Activated T-helper 9 cell treated with anti-CD3 and anti-CD28 coated beads, Interleukin-2, amount 50 U/mL, for 16 hours (primary cell): ENCODE measurements at places on chromosomes 6 and 20.

DNA sequence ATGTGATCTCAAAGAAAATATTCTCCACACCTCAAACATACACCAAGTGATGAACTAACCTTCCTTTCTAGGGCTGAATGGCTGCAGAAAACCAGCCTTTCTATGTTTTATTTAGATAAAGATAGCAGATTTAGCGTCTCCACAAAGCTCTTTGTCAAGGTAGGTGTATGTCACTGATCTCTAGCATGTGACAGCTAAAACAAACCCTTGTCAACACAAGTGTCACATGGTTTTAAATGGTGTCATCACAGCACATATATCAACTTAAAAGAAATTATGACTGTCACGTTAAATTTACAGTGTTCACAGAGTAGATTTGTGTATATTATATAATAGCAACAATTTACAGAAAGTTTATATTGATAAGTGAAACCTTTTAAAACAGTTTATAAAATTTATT lies 58.3 kb downstream of the TENT5A start:
- DNase-seq, result no peak

- no peak for DNase-seq
These were observed 106.4 kb upstream of the SGK1 start for GRCh38 chr6:134424165-134424797.

- no peak for DNase-seq
These were observed 194.2 kb upstream of the CNR1 start for GRCh38 chr6:88360203-88360797.

- no peak for DNase-seq
These were observed 11.5 kb downstream of the ARHGAP18 start for GRCh38 chr6:129698430-129698829.

- no peak for DNase-seq
These were observed 187.6 kb downstream of the ZFP64 start for GRCh38 chr20:52004018-52004417.

- DNase-seq, result no peak
These were observed 71.0 kb downstream of the FUT9 start for GRCh38 chr6:96086745-96087144.

DNA sequence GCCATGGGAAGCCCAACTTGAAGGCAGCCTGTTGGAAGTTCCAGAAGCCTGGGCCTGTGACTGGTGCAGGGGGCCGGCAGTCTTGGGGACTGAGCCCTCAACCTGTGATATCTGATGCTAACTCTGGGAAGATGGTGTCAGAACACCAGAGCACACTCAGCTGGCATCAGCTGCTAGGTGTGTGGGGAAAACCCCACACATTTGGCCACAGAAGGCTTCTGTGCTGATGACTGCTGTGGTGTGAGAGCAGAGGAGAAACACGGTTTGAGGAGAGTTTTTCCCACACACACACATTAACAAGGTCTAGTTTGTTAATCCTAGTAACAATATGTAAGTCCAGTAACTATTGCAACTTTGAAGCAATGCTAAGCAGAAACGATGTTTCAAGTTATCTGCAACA lies 78.0 kb downstream of the PSMB1 start:
- DNase-seq, result no peak

DNA sequence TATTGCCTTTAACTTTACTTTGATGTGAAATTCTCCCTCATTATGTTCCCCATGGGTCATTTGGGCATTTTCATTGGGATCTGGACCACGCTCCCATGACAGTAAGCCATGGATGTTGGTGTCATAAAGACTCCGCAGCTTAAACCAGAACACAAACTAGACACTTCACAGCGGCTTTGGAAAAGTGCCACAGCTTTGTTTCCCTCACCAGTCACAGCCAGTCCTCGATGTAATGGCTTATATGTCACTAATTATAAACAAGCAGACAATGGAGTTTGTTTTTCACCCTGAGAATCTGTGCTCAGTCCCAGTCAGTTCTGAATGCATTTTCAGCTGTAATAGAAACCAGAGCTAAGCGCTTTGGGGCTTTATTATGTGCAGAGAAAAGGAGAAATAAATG lies 23.2 kb upstream of the DAAM2 start:
- DNase-seq, result no peak

GRCh38 chr6:14975471-14975817 lies 270.4 kb upstream of the JARID2 start:
- DNase-seq, result no peak
